ENCODE measurements at places on chromosomes 4 and X. TPM values are rescaled to one million over a fixed set of nuclear protein-coding genes. Genes with fewer than 3 reads are reported as not detected.

BMPR1B gene
- 25.3 TPM for polyA plus RNA-seq

MAOA gene
- polyA plus RNA-seq: 19.0 TPM

COX7B2 gene
- polyA plus RNA-seq: not detected

AKAP4 gene
- polyA plus RNA-seq: 0.07 TPM

SSX2 gene
- not detected for polyA plus RNA-seq

VCX3A gene
- polyA plus RNA-seq: not detected

C4orf50 gene
- polyA plus RNA-seq: 0.01 TPM

SLC10A4 gene
- polyA plus RNA-seq: 0.22 TPM

ABCG2 gene
- 7.1 TPM for polyA plus RNA-seq

HHIP gene
- 1.9 TPM for polyA plus RNA-seq

ETDA gene
- not detected for polyA plus RNA-seq

GAGE12E gene
- not detected for polyA plus RNA-seq

SUPT20HL1 gene
- polyA plus RNA-seq: not detected

LEF1 gene
- polyA plus RNA-seq: 68.8 TPM

GPRASP2 gene
- polyA plus RNA-seq: 44.3 TPM

CWH43 gene
- polyA plus RNA-seq: 5.5 TPM

ADGRG4 gene
- polyA plus RNA-seq: not detected

ARL9 gene
- polyA plus RNA-seq: 0.24 TPM

FGF2 gene
- 8.3 TPM for polyA plus RNA-seq

SMIM43 gene
- polyA plus RNA-seq: 0.57 TPM

GAGE12J gene
- not detected for polyA plus RNA-seq

CT45A10 gene
- polyA plus RNA-seq: not detected

Data from right renal cortex interstitium (tissue), 3 donors.